Caco-2 (cell line): ENCODE measurements at places on chromosomes 2 and 18. TPM values are rescaled to one million over a fixed set of nuclear protein-coding genes. Genes with fewer than 3 reads are reported as not detected.

- no peaks in the 10 kb centered on the region for H3K36me3 ChIP-seq
- H3K27me3 ChIP-seq: no peaks in the 10 kb centered on the region
- no peak overlapping the region for H3K27ac ChIP-seq
- peaks cover 18% of the 10 kb centered on the region for H3K4me1 ChIP-seq
Measured at GRCh38 chr2:71454221-71455010, 1.1 kb downstream of the DYSF start.

Gene CCDC85A
- not detected in 2 replicates for total RNA-seq

- no peak for DNase-seq
- peak overlapping the region; percentile 33 for H3K27ac ChIP-seq
- no peak overlapping the region for H3K4me3 ChIP-seq
Measured at GRCh38 chr2:150357770-150358467, 129.5 kb downstream of the RND3 start.

Gene ALPP
- total RNA-seq: 4.9 and 5.8 TPM in 2 replicates

DNA sequence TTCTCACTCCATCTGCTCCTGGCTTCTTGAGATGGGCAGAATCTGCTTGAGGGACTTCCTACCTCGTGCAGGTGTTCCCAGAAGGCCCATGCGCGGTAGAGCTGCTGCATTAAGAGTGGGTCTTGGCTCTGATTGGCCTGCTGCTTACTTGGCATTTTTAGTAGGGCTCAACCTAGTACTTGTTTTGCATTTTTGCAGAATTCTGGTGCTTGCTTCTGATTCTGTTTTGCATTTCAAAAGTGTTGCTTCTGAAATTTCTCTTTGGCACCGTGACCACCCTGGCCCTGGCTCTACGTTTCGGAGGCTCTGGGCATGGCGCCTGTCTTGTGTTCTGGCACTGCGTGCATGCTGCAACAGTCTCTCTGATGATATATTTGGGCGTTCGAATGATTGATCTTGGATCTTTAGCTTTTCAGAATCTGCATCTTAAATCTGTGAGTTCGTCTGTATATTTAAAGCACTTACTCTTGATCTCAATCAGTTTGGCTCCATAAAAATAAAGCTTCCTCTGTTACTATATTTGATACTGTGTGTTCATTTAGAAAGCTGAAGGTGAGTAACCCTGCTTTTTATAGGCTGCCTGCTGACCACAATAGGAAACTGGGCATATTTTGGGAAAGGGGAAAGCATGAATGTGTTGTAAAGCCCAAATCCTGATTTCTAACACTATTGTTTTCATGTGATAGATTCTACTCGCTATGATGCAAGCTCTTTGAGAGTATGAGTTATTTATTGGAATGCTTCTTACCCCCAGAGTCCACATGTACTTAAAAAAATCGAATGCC, 22.2 kb downstream of the EFR3B start:
- no peak overlapping the region for H3K4me3 ChIP-seq
- no peak overlapping the region for H3K27ac ChIP-seq
- no peaks in the 10 kb centered on the region for H3K36me3 ChIP-seq
- no peak for DNase-seq

DNA sequence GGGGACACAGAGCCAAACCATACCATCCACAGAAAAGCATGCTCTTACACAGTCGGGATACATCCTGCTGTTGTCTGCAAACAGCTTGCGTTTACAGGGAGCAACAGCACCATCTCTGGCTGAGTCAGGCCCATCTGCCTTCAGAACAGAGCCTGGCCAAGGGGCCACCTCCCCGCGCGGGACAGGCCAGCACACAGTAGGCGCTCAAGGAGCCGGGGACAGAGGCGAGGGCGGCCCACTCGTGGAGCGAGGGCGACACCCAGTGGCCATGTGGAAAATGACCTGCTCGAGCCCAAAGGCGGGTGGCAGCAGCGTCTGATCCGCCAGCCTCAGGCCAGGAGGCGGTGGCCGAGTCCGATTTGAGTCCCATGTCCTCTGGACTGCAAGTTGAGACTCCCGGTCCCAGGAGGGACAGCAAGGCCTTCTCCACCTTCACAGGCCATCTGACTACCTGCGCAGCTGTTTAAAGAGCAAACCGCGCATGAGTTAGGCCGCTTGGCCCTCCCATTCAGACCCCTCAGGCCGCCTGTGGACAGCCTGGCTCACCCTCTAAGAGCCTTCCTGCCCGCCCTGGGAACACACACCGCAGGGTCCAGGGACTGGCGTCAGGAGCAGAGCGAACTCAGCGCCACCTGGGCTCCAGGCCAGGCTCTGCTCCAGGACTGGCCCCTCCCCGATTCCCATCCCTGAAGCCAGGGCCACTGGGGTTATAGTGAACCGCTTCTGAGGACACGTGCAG, 38.3 kb downstream of the TTC32 start:
- peak; percentile 85 for DNase-seq
- H3K27me3 ChIP-seq: no peaks in the 10 kb centered on the region
- H3K27ac ChIP-seq: no peak overlapping the region
- H3K4me1 ChIP-seq: no peaks in the 10 kb centered on the region
- no peak overlapping the region for H3K4me3 ChIP-seq

Gene AGXT
- total RNA-seq: 0.20 and 0.39 TPM in 2 replicates

DNA sequence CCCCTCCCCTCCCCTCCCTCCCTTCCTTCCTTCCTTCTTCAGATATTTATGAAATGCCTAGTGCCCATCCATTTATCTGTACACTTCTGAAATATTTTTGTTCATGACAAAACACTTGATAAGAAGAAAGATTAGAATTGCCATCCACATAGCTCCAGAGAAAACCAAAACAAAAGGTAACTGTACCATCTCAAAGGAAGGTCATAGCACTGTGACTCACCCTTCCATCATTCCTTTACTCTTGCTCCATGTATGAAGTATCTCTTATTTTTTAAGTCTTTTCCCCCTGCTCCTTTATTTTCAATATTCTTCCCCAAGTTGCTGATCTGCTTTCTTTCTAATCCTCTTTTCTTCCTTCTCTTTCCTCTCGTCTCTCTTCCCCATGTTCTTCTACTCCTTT, 9.9 kb downstream of the CNTNAP5 start:
- H3K27me3 ChIP-seq: no peaks in the 10 kb centered on the region
- no peak for DNase-seq
- no peak overlapping the region for H3K27ac ChIP-seq
- no peak overlapping the region for H3K4me3 ChIP-seq
- no peaks in the 10 kb centered on the region for H3K36me3 ChIP-seq

GRCh38 chr2:75925331-75926024, 214.8 kb upstream of the GCFC2 start:
- H3K27me3 ChIP-seq: no peaks in the 10 kb centered on the region
- H3K36me3 ChIP-seq: no peaks in the 10 kb centered on the region
- DNase-seq: no peak
- no peak overlapping the region for H3K4me3 ChIP-seq
- H3K4me1 ChIP-seq: no peaks in the 10 kb centered on the region

Gene RESP18
- total RNA-seq: not detected in 2 replicates

- DNase-seq: no peak
- H3K27ac ChIP-seq: no peak overlapping the region
- no peaks in the 10 kb centered on the region for H3K27me3 ChIP-seq
Measured at GRCh38 chr18:57281519-57281918, 70.8 kb upstream of the ST8SIA3 start.

Gene CPO
- not detected in 2 replicates for total RNA-seq

DNA sequence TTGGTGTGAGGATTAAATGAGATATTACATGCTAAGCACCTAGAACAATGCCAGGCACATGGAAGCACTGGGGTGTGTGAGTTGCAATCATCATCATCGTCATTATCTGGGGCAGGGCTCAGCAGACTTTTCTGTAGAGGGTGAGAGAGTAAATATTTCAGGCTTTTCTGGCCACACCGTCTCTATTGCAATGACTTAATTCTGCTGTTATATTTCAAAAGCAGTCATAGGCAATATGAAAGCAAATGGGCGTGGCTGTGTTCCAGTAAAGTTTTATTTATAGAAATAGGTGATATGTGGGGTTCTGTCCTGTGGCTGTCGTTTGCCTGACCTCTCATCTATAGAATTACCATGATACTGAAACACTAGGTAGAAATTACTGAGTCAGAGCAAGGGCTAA, 60.6 kb downstream of the IL1R2 start:
- no peaks in the 10 kb centered on the region; the same call in 1 of the 2 replicates for H3K4me1 ChIP-seq
- no peak overlapping the region for H3K27ac ChIP-seq
- H3K27me3 ChIP-seq: no peaks in the 10 kb centered on the region
- H3K4me3 ChIP-seq: no peak overlapping the region
- DNase-seq: no peak

Gene DCDC2C
- total RNA-seq: not detected in 2 replicates

GRCh38 chr2:177748360-177748759, 324.2 kb downstream of the PDE11A start:
- H3K36me3 ChIP-seq: no peaks in the 10 kb centered on the region
- no peaks in the 10 kb centered on the region for H3K27me3 ChIP-seq
- H3K4me1 ChIP-seq: no peaks in the 10 kb centered on the region
- H3K4me3 ChIP-seq: no peak overlapping the region
- no peak for DNase-seq
- H3K27ac ChIP-seq: no peak overlapping the region
